Ovary (tissue), 10 donors: ENCODE measurements at places on chromosomes 4 and X. TPM values are rescaled to one million over a fixed set of nuclear protein-coding genes. Genes with fewer than 3 reads are reported as not detected.

Gene CLIC2
- 18.5 TPM for polyA plus RNA-seq

Gene ENPEP
- 4.7 TPM for polyA plus RNA-seq

Gene PSAPL1
- polyA plus RNA-seq, result not detected

Gene C4orf51
- polyA plus RNA-seq, result not detected

Gene MRFAP1L1
- polyA plus RNA-seq, result 65.1 TPM

Gene VCX3B
- not detected for polyA plus RNA-seq

Gene OTUD6A
- not detected for polyA plus RNA-seq

Gene PRRG1
- polyA plus RNA-seq, result 3.3 TPM

Gene GC
- not detected for polyA plus RNA-seq

Gene GUCY1A1
- polyA plus RNA-seq, result 26.9 TPM

Gene MAGEB17
- polyA plus RNA-seq, result not detected

Gene C4orf50
- polyA plus RNA-seq, result 0.04 TPM

Gene WWC2
- polyA plus RNA-seq, result 9.4 TPM

Gene PLAC1
- 0.43 TPM for polyA plus RNA-seq

Gene C1QTNF7
- polyA plus RNA-seq, result 23.6 TPM

Gene DSPP
- polyA plus RNA-seq, result not detected

Gene MAGEA2
- not detected for polyA plus RNA-seq

Gene CT45A1
- not detected for polyA plus RNA-seq

Gene RPL10
- polyA plus RNA-seq, result 12,949 TPM

Gene GABRA4
- not detected for polyA plus RNA-seq

Gene ZFYVE28
- 1.3 TPM for polyA plus RNA-seq

Gene TRPC3
- polyA plus RNA-seq, result 0.58 TPM

Gene IL9R
- not detected for polyA plus RNA-seq

Gene CPLX1
- 2.3 TPM for polyA plus RNA-seq

Gene CSAG2
- not detected for polyA plus RNA-seq

Gene IGFBP7
- polyA plus RNA-seq, result 686 TPM

Gene TLR1
- polyA plus RNA-seq, result 10.1 TPM

Gene SMIM31
- not detected for polyA plus RNA-seq

Gene CXXC4
- 2.4 TPM for polyA plus RNA-seq

Gene FAM120C
- 7.5 TPM for polyA plus RNA-seq

Gene SLC38A5
- 10.7 TPM for polyA plus RNA-seq

Gene SLC39A8
- 14.1 TPM for polyA plus RNA-seq

Gene SPATA4
- 0.06 TPM for polyA plus RNA-seq

Gene TCEAL6
- polyA plus RNA-seq, result 3.8 TPM

Gene GPM6B
- 9.4 TPM for polyA plus RNA-seq

Gene SLITRK2
- polyA plus RNA-seq, result 0.43 TPM

Gene POF1B
- polyA plus RNA-seq, result 0.07 TPM

Gene ASB11
- polyA plus RNA-seq, result 0.08 TPM

Gene CLGN
- polyA plus RNA-seq, result 0.27 TPM

Gene KIT
- 18.3 TPM for polyA plus RNA-seq

Gene SLAIN2
- 38.2 TPM for polyA plus RNA-seq

Gene TBC1D9
- 13.2 TPM for polyA plus RNA-seq

Gene GAR1
- polyA plus RNA-seq, result 27.9 TPM

Gene IL13RA2
- polyA plus RNA-seq, result 0.33 TPM

Gene ESX1
- not detected for polyA plus RNA-seq

Gene UCP1
- not detected for polyA plus RNA-seq

Gene ADAMTS3
- 2.8 TPM for polyA plus RNA-seq
